ENCODE measurements at places on chromosomes 11 and 22.

GRCh38 chr11:91761406-91762025 is 463.1 kb upstream of the FAT3 start:
- no peak for DNase-seq

DNA sequence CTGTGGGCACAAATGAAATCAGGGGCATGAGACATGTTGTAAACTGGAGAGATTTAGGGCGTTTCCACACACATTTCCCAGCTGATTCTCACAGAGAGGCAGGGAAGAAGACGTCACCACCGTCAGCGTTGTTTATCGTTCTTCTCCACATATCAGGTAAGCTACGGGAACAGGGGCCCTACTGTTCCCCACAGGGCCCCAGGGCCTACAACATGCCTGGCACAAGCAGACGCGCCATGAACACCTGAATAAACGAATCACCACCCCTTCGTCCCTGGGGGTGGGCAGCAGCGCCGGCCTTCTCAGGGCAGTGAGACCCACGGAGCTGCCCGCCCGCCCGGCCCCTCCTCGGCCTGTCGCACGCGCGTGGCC is 342 bp downstream of the EFCAB6 start:
- DNase-seq, result no peak

- DNase-seq, result no peak
Observed at GRCh38 chr11:33773404-33773986, 825 bp downstream of the FBXO3 start.

DNA sequence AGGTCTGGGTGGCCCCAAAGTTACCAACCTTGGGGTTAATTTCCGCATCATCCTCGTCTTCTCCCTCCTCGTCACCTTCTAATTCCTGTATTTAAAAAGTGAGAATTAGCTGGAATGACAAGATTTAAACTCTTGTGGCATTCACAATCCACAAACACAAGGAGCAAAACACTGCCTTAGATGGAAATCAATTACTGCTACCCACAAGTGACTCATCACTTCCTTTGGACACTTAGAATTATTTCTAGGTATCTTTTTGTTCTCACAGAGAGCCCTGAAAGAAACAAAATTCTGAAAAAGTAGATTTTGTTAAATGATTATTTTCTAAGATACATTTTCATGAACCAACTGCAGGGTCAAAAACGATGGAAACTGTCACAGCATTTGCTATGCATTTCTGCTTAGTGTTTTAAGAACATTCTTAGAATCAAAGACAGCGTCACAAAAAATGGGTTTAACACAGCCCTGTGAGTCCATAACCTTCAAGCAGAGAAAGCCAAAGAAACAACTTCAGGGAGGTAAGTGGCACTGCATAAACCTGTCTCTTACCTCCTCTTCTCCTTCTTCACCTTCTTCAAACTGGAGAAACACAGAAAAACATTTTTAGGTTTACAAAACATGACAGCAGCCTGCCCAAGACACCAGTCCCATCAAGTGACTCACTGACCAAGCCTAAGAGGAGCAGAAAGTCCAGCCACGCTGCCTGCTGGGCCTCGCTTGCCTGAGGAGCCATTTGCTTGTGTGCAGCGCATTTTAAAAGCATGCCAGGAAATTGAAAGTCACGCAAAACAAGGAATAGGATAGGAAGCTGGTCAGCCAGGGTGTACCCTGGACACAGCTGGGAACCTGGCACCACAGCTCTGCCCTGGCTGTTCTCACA is 22.3 kb upstream of the PHLDA2 start:
- no peak for DNase-seq

- DNase-seq, result no peak
Observed at GRCh38 chr11:104837969-104838639, 60.2 kb downstream of the CASP12 start.

DNA sequence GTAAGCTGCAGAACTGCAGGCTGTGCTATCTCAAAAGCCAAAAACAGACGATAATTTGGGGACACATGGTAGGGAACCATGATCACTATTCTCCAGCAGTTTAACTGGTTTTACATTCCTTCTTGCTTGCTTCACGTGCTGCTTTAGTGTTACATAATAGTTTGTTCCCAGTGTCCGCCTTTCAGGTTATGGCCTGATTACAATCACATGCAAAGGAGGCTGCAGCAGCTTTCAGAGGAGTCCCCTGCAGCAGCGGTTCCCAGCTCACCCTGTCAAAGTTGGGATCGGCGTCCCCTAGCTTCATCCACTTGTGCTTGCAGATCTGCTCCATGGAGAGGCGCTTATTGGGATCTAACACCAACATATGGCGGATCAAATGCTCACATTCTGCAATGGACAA is 39.2 kb upstream of the APOA1 start:
- no peak for DNase-seq

DNA sequence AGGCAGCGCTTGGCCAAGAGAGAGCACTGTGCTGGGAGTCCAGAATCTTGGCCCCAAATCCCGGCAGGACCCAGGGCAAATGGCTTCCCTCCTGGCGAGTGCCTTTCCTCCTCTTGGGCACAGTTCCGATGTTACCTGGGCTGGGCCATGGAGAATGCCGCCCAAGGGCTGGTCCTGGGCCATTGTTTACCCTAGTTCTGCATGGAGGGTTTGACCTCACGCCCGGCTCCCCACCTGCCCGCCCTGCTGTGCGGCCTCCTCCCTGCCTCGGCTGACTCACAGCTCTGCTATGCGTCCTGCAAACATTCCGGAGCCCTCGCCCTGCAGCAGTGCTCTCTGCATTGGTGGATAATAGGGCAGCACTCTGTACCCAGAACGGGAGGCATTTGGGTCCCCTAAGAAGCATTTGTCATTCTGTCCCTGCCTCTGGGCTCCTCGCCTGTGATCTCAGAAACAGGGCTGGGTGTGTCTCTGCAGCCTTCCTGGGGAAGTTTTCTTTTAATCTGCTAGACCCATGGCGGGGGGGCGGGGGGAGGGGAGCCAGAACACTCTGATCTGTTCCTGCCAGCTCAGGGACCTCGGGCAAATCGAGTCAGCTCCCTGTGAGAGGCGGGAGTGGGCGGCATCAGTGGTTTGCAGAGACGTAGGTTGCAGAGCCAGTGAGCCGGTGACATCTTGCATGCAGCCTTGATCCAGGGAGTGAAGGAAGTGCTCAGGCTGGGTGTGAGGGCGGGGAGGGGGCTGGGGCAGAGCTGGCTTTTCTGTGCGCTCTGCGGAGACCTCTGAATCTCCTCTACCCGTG is 32.9 kb upstream of the SMIM38 start:
- DNase-seq, result peak; percentile 51

DNA sequence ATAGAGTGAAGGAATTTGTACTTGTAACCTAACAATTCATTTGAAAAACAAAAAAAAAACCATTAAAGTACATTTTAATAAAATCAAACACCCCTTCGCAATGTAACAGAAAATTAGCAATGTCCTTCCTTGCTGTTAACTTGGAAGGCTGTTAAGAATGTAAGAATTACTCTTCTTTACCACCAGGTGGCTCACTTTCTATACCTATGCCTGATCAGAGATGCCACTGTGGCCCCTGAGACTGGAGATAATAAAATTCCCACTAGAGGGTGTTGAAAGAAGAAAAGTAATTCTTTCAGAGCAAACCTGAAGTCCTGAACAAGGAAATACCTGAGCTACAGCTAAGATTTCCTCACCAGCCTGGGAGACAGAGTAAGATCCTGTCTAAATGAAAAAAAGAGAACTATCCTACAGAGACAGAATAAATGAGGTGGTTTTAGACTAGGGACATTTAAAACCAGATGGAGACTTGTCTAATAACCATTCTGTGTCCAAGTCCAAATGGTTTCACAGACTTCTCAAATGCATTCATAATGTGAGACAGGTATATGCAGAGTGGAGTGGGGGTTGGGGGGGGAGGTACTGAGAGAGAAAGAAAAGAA is 1089.3 kb downstream of the FAM181B start:
- DNase-seq, result peak; percentile 1

GRCh38 chr11:102171101-102171500 is 60.9 kb downstream of the YAP1 start:
- DNase-seq, result no peak

DNA sequence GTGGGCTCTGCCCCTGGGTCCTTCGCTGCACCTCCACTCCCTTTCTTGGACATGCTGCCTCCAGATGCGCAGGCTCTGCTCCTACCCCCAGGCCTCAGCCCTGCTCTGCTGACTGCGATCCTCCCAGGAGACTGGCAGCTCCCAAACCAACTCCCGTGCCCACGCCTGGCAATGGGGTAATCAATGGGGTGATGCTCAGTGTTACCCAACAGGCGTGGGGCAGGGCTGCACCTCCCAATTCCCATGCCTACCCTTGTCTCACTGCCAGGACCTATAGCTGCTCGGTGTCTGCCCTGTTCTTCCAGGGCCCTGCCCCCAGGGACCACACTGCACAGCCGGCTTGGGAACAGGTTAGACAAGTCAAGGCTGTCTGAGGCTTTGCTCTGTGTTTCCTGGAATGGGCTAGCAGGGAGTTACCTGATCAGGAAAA is at the start of gene ALDH3B2:
ALDH3B2 (minus strand) TSS at position 182 of the 430 bp plus-strand sequence. CDS start 7,688 bp downstream, outside the sequence.
- no peak for DNase-seq

DNA sequence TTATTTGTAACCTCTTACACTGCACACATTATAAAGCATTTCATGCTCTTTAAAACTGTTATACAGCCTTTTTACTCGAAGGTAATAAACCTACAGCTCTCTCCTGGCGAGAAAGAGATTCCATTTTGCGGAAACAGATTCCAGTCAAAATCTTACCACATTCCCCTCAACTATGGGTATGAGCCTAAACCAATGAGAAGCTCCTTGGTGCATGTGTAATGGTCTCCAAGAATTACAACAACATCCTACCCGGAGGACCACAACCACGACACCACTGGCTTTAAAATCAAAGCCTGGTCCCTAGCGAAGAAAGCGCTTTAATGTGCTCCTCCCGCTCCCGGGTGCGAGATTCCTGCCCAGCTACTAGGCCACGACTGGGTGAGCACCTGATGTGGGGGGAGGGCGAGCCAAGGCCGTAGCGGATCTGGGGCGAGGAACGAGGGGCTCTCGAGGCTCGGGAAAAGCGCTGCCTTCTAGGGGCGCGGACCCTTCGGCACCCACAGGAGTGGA is 821 bp downstream of the CELF1 start:
- no peak for DNase-seq

- DNase-seq, result no peak
Observed at GRCh38 chr11:104524254-104524653, 360.3 kb upstream of the PDGFD start.

Measured in activated CD4-positive, alpha-beta T cell treated with anti-CD3 and anti-CD28 coated beads, Interleukin-2, amount 50 U/mL, for 24 hours (primary cell).